ENCODE measurements at places on chromosomes 6 and 20. TPM values are rescaled to one million over a fixed set of nuclear protein-coding genes. Genes with fewer than 3 reads are reported as not detected.

MOG gene
- total RNA-seq = not detected

- DNase-seq = no peak
- peak overlapping the region; percentile 91 for H3K27ac ChIP-seq
- peaks cover 17% of the 10 kb centered on the region for H3K4me1 ChIP-seq
- H3K4me3 ChIP-seq = no peak overlapping the region
- no peaks in the 10 kb centered on the region for H3K27me3 ChIP-seq
These were observed 236.3 kb upstream of the ZNF217 start for GRCh38 chr20:53829724-53830521.

KIAA0408 gene
- 73.0 TPM for total RNA-seq

GRCh38 chr6:168363811-168364792, 44.5 kb upstream of the DACT2 start:
- peak; percentile 4 for DNase-seq
- no peaks in the 10 kb centered on the region for H3K36me3 ChIP-seq
- peaks cover 11% of the 10 kb centered on the region for H3K4me1 ChIP-seq
- H3K27ac ChIP-seq = no peak overlapping the region
- no peak overlapping the region for H3K4me3 ChIP-seq
